ENCODE measurements at places on chromosomes 1 and 21. TPM values are rescaled to one million over a fixed set of nuclear protein-coding genes. Genes with fewer than 3 reads are reported as not detected.

DNA sequence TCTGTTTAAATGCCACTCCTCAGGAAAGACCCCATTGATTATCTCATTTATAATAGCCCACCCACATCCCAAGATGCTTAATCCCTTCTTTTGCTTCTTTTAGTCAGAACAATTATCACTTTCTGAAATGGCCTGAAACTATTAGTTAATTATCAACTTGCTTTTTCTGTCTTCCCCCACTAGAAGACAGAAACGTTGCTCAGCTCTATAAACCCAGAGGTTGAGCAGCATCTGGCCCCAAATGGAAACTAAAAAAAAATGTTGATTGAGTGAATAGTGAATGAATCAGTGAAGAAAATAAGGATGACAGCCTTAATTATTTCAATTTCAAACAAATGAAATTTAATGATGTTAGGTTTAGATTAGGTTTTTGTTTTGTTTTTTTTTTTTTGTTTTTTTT lies 38.2 kb upstream of the PIGC start:
- DNase-seq = peak; percentile 50

DNA sequence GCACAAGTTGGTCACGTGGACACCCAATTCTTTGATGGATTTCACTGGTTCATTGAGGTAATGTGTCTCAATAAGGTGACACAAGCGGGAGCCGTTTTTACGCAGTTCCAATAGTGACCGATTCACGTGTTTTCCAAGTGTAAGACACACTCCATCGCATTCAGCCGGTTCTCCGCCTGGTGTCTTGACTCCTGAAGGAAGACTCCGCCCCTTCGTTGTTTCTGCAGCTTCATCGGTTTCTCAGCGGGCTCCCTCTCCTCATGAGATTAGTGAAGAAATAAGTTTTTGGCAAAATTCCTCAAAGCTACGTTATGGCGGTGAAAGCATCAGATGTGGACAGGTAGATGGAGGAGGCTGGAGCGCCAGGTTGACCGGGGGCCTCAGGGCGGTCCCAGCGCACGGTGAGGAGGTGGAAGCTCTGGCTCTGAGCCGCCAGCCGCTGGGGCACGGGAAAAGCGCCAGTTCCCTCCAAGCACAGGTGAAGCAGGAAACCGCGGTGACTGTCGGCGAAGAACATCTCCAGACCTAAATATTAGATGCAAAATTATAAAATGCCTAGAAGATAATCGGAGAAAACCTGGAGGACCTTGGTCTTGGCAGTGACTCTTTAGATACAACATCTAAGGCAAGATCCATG lies 21.0 kb downstream of the CD2 start:
- DNase-seq = no peak

LHX8 gene
- total RNA-seq = not detected

GRCh38 chr1:206886831-206887230 lies 10.4 kb upstream of the IL24 start:
- no peak for DNase-seq

DNA sequence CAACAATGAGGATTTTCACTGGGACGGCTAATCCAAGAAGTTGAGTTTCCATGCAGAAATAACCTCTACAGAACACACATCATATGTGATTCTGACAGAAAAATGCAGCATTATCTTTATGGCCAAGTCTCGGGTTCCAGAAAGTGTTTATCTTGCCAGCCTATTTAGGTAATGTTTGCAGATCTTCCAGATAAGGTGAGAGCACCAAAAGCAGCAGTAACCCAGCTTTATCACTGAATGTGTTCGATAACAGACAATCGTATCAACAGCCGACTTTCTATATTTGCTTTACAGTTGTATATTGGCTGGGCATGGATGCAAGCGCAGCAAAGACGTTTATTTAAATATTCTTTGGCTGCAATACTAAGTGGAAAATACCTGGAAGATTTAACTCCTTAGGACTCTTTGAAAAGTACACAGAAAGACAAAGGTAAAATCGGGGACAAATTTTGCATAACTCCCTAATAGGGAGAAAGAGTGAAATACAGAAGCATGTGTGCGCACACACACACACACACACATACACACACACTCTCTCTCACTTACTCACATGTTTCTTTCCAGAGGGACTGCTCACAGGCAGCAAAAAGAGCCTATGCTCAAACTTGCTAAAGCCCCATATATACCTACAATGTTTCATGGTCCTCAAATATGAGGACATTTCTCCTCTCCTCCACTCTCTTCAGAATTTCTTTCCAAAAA lies 3.0 kb upstream of the CTSK start:
- no peak for DNase-seq

All from PC-3 (cell line).